ENCODE measurements at places on chromosomes 7 and 10.

DNA sequence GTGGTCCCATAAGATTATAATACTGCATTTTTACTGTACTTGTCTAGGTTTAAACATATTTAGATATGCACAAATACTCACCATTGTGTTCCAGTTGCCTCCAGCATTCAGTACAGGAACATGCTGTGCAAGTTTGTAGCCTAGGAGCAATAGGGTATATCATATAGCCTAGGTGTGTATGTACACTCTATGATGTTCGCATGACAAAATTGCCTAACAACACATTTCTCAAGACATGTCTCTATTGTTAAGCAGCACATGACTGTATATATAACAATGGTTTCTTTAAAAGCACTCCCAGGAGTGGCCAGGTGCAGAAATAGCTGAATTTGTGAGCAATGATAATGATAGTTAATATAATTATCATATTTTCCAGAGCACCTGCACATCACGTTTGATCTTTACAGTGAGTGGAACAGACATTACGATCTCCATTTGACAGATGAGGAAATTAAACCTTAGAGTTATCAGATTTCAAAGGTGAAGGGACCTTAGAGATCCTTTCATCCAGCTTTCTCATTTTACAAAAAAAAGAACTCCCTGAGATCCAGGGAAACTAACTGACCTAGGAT lies 99.2 kb upstream of the PDCD4 start:
- DNase-seq = no peak

DNA sequence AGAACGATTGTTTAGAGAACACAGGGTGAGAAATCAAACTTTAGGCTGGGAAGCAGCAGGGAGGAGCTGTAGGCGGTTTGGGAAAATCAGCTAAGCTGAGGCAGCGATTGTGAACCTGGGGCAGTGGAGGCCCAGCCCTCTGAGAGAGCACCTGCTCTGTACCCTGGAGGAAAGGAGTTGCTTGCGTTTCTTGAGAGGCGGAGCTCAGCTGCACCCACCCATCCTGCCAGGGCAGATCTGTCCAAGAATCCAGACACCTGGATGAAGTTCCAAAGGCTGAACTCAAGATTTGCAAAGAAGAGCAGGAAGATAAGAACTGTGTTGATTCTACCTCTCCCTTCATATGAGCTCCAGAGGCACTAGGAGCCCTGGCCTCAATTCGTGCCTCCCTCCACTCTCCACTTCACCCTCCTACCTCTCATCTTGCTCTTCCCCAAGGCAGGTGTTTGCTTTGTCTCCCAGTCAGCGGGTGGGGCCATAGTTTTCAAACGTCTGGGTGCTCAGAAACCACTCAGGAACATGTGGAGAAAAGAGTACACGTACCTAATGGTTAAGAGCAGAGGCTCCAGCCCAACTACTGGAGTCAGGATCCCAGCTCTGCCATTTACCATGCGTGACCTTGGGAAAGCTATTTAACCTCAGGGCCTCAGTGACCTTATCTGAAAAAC lies 21.5 kb upstream of the TMEM213 start:
- no peak for DNase-seq

DNA sequence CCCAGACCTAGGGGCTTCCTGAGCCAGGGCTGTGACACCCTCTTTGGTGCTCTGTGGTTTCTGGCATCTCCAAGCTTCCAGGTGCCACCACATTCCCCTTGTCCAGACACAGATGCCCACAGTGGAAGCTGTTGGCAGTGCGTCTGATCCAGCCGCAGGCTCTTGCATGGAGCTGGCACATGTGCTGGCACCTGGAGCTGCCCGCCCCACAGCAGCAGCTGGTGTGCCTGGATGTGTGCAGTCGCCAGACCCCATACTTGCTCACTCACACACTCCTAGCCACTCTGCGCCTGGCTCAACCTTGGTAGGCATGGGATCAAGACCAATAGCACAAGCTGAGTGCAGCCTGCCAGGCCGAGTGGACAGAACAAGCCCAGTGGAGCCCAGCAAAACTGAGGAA lies 106.5 kb downstream of the LYZL1 start:
- DNase-seq = no peak

DNA sequence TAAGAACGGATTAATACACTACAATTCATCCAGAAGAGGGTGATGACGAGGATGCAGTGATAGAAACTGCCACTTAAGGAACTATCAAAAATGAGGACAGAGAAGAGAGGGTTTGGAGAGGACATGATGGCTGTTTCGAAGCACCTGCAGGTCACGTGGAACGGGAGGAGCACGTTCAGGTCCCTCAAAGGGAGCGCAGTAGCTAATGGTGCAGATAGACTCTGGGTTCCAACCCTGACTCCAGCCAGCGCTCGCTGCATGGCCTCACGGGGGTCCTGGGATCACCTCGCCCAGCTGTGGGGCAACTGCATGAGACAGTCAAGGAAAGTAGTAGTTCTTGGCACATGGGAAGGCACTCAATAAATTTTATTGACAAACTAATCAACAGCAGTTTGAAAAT lies 208.6 kb upstream of the RNF32 start:
- DNase-seq = no peak

GRCh38 chr7:147982307-147982706 lies 608.3 kb upstream of the C7orf33 start:
- no peak for DNase-seq

GRCh38 chr10:60029475-60029874 lies 123.1 kb upstream of the CCDC6 start:
- DNase-seq = no peak

- peak; percentile 51 for DNase-seq
Observed at GRCh38 chr7:88310956-88311674, 4.4 kb upstream of the STEAP4 start.

DNA sequence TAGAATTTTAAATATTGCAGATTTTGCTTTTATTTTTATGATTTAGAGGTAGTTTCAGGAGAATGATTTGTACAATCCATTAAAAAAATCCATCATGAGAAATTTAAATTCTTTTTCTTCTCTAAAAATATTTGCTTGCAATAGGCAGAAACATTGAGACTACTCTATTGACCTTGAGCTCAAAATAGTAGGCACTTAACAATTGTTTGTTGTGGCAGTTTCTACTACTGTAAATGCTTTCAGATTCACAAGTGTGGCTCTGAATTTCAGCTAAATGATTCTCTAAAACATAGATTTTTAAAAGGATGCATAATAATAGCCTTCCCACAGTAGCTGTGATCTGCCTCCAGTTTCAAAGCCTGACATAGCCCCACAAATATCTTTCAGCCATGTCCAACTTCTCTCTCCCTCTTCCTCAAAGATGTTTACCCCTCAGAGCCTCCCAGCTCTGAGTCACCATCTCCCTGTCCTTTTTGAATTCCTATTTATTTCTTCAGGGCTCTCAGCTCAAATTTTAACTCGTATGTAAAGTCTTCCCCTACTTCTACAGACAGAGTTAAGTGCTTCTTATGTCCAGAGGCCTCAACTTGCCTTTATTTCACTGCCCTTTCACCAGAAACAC lies 160.5 kb downstream of the AOAH start:
- peak; percentile 18 for DNase-seq

DNA sequence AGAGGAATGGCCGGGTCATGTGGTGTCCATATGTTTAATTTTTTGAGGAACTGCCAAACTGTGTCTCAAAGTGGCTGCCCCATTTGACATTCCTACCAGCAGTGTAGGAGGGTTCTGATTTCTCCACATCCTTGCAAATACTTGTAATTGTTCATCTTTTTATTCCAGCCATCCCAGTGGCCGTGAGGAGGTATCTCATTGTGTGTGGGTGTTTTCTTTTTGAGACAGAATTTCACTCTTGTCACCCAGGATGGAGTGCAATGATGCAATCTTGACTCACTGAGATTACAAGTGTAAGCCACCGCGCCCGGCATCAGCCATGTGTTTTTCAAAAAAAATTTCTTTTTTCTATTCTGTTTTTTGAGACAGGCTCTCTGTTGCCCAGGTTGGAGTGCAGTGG lies 38.7 kb upstream of the DLG5 start:
- DNase-seq = peak; percentile 94

DNA sequence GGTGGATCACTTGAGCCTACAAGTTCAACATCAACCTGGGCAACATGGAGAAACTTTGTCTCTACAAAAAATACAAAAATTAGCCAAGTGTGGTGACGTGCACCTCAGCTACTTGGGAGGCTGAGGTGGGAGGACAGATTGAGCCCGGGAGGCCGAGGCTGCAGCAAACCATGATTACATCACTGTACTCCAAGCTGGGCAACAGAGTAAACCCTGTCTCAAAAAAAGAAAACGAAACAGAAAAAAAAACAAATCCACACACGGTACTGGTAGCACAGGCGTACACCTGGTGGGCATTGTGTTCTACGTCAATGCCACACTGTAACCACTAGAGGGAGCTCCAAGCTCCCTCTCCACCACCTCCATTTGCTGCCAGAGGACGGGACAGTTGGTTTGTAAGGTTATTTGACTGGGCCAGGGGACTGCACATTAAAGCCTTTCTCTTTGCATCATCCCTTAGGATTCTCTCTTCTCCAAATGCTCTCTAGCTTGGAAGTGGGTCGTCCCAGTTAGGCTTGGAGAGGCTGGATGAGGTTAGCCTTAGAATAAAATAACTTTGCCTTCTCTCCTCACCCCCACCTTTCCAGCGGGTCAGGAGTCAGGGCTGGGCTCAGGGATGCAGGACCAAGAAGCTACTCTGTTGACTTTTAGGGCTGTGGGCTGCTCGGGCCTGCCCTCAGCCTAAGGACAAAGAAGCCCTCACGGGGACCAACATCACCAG lies 130.8 kb downstream of the SORBS1 start:
- peak; percentile 60 for DNase-seq

DNA sequence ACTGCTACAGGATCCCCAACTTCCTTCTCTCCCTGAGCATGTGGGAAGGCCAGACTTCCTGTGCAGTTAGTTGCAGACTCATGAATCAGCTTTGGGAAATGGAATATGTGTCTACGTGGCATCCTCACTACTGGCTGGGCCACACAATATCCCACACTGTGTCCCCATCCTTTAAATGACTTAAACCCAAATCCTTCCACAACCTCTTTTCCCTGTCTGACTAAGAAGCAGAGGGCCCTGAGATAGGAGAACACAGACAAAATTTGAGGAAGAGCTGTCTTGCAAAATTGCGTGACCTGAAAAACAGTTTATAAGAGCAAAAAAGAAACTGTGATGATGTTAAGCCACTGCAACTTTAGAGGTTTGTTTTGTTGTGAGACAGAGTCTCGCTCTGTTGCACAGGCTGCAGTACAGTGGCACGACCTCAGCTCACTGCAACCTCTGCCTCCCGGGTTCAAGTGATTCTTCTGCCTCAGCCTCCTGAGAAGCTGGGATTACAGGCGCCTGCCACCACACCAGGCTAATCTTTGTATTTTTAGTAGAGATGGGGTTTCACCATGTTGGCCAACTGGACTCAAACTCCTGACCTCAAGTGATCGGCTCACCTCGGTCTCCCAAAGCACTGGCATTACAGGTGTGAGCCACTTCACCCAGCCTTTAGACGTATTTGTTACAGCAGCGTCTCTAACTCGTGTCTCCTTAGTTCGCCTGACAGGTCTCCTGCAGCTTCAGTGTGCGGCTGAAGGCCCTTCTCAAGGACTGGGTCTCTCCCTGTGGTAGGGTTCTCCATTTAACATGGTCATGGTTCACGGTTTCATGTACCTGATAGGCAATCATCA lies 46.9 kb upstream of the SFMBT2 start:
- peak; percentile 10 for DNase-seq
